Stimulated activated CD8-positive, alpha-beta memory T cell treated with anti-CD3 and anti-CD28 coated beads, Interleukin-7, amount 100 ng/mL, for 4 hours (primary cell): ENCODE measurements at places on chromosomes 13 and 19.

DNA sequence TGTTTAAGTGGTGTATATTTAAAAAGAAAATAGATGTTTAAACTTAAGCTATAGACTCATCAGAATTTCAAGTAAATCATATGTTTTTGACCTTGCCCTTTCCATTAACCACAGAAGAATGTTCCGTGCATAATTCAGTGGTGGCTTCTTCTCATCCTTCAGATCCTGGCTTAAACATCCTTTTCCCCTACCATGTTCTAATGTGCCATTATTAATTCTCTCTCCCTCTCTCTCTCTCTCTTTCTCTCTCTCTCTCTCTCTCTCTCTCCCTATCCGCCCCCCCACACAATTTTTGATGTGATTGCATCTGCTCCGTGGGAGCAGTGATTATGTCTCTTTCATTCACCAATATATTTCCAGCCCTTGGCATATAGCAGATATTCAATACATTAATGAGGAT, 116.4 kb downstream of the DCLK1 start:
- DNase-seq = no peak

DNA sequence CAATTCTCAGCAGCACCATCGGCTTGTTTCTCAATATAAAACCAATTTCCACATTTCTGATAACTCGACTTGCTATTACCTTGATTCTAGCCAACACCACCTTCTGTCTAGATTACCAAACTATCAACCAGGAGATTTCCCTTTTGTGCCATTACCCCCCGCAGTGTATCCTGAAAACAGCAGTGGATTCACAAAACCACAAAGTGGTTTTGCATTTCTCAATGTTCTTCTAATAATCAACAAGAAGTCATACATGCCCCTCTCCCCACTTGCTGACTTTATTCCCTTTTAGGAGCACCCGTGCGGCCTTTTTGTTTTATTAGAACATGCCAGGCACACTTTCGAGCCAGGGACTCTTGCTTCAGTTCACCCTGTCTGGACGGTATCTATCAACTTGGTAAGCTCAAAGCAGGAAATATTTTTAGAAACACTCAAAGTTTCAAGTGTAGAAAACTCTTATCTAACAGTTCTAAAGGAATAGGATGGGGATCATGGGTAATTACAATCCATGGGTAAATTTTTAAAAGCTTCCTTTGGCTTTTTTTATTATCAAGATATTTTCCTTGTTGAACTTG, 967.4 kb downstream of the EFNB2 start:
- no peak for DNase-seq

DNA sequence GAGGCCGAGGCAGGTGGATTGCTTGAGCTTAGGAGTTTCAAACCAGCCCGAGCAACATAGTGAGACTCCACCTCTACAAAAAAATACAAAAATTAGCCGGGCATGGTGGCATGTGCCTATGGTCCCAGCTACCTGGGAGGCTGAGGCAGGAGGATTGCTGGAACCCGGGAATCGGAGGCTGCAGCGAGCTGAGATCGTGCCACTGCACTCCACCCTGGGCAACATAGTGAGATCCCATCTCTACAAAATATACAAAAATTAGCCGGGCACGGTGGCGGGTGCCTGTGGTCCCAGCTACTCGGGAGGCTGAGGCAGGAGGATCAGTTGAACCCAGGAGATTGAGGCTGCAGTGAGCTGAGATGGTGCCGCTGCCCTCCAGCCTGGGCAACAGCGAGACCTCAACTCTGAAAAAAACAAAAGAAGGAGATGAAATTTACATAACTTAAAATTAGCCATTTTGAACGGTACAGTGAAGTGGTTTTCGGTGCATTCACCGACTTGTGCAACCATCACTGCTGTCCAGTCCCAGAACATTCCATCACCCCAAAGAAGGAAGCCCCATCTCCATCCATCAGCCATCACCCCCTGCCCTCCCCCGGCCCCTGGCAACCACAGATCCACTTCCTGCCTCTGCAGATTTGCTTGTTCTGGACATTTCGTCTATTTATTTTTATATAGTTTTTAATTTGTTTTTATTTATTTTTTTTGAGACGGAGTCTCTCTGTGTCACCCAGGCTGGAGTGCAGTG, 1.6 kb upstream of the AZU1 start:
- DNase-seq = no peak

- DNase-seq = no peak
These were observed 800.4 kb downstream of the DIAPH3 start for GRCh38 chr13:59363313-59363712.
